ENCODE measurements at places on chromosomes 3 and 15.
A peak's percentile ranks its signal among the peaks of the same experiment; 100 is the strongest.

DNA sequence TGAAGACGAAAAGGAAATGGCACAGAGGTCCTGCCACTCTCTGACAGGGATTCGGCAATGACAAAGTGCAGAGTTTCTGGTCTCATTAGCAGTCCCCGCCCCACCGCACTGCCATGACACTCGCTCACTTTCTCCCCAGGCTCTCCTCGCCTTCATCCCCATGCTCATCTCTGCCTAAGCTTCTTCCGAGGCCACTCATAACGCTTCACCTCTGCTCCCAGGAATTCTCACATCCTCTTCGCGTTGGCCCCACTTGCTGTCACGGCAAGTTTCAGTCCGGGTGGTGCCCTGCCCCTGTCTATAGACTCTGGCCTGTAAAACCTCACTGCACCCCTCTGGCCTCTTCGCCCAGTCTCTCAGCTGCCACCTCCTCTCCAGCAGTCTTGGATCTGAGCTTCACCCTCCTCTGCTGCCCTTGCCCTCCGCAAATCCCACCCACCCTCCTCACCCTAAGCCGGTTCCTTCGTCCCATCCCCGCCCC lies 654 bp downstream of the RUBCN start:
- no peak for DNase-seq

GRCh38 chr3:196596355-196596754 lies 27.9 kb downstream of the FBXO45 start:
- DNase-seq: no peak

DNA sequence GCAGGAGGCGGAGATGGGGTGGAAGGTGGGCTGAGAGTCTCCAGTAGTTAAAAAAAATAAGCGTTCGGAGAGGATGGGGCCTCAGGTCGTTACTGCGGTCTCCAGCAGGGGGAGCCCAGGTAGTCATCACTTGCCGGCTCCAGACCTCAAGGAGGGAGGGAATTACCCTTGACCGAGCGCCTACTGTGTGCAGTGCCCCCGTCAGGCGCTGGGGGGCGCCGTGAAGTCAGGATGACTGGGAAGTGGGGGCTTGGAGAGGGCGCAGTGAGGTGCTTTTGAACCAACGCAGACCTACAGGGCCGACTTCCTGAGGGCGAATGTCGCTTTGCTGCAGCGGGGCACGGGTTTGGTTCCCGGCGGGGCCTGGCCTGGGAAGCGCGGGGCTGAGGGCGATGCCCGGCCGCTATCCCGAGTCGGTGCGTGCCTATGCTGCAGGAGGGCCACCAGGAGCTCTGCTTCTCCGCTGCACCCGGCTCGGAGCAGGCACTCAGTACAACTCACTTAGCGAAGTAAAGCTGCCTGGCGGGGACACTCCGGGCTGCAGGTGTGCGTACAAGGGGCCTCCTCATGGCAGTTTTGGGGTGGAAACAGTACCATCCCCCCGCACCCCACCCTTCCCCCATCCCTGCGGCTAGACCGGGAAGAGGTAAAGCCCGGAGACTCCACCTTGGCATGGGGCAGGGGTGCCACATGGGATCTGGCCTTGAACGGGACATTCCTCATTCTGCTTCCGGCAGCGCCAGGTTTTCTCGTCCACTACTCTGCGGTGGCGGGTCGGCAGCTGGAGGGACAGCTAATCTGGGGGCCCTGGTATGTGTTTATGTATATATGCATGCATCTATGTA lies 79.8 kb downstream of the RHCG start:
- peak; percentile 39 for DNase-seq

- no peak for DNase-seq
Measured at GRCh38 chr3:29649815-29650547, 369.1 kb downstream of the RBMS3 start.

GRCh38 chr3:188286087-188286513 lies 132.1 kb downstream of the LPP start:
- no peak for DNase-seq

DNA sequence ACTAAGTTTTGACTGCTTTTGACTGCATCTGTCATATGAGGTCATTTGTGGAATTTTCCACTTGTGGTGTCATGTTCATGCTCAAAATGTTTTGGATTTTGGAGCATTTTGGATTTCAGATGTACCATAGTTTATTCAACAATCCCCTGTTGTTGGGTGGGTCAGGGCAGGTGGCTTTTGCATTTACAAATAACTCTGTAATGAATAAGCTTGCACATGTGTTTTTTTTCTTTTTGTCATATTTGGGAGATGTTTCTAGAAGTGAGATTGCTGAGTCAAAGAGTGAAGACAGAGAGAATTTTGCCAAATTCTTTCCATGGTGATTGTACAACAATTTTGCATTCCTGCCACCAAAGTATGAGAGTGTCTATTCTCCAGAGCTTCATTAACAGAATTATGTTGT lies 62.4 kb upstream of the ADPGK start:
- no peak for DNase-seq

- DNase-seq: peak; percentile 94
Measured at GRCh38 chr3:25789596-25790556, at the start of gene OXSM. OXSM (plus strand) TSS chr3:25790090; CDS start chr3:25791021, 931 bp downstream.

GRCh38 chr15:32866454-32867312 lies 148.9 kb downstream of the GREM1 start:
- no peak for DNase-seq

GRCh38 chr3:123498761-123499160 lies 49.9 kb upstream of the ADCY5 start:
- no peak for DNase-seq

- no peak for DNase-seq
Measured at GRCh38 chr3:37170513-37170912, 3.9 kb downstream of the LRRFIP2 start.

- no peak for DNase-seq
Measured at GRCh38 chr3:170572665-170573253, 13.1 kb downstream of the SLC7A14 start.

DNA sequence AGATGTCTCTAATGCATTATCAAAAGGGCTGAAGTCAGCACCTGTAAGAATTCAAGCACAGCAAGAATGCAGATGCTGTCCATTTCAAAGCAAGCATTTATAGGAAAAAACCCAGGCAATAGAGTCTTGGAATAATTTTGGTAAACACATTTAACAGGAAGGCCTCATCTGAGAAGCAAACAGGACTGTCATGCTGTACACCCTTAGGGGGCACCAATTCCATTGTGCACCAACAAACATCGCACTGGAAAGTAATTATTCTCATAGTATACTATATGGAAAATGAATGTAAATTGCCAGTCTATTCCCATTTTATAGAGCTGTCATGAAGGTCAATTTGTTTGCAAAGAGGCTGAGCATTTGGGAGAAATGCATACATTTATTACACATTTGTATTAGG lies 247.3 kb upstream of the SUCLG2 start:
- no peak for DNase-seq

DNA sequence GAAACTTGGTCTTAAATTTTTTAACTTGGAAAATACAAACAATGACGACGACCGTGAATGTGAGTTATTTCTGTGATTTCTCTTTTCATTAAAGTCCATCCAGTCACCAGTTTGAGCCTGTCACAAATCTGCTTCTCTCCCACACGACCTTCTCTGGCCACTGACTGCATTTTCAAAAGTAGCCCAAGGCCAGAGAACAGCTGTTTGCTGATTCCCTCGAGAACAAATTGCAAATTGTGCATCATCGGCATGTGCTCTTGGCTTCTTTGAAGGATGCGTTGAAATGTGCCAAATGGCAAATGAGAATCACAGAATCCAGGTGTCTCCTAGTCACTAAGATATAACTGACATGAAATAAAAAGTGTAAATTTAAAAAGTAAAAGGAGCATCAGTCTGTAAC lies 106.4 kb downstream of the AQP9 start:
- no peak for DNase-seq

- no peak for DNase-seq
Measured at GRCh38 chr15:44264148-44264547, 24.4 kb upstream of the GOLM2 start.

GRCh38 chr3:18211116-18211515 lies 214.0 kb downstream of the SATB1 start:
- DNase-seq: no peak

GRCh38 chr3:131582438-131582837 lies 79.7 kb upstream of the MRPL3 start:
- DNase-seq: no peak

DNA sequence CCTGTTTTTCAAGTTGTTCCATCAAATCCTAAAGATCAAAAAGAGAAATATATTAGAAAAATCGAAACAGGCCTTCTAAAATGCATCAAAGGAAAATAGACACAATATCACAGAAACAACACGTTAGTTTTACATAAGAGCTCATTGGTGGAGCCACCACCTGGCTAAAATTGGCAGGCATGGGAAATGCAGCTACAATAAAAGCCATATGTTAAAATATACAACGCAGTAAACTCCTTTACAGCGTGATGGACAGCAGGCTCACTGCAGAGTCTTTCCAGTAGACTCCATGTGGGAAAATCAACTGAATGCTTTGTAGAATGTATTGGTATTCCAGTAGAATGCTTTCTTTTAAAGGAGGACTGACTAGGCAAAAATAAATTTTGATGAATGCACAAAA lies 40.9 kb upstream of the MYO5C start:
- no peak for DNase-seq

DNA sequence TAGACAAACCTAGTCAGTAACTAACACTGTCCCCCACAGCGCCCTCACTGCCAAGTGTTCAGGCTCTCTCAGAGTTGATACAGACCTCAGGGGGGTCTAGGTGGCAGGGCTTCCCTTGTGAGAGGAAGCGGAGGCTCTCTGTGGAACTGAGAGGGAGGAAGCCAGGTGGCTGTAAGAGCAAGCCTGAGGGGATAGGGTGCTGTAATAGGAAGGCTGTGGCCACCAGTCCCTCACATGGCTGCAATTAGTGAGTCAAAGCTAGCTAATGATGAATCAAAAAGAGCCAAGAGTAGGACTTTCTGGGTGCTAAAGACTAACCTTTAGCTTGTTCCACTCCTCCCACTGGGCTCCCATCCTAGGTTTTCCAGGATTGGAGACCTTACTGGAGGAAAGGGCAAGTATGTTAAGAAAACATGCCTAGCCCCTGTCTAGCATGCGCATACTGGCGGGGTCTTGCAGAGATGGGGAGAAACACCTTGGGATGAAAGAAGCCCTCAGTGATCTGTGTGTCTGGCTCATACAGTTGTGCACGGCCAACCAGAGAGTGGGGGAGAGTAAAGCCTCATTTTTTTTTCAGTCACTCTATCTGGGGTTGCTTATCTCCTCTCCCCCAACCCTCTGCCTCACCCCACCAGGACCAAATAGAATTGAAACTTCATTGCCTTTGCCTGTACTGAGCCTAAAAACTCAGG lies 13.3 kb upstream of the SOX2 start:
- DNase-seq: no peak

DNA sequence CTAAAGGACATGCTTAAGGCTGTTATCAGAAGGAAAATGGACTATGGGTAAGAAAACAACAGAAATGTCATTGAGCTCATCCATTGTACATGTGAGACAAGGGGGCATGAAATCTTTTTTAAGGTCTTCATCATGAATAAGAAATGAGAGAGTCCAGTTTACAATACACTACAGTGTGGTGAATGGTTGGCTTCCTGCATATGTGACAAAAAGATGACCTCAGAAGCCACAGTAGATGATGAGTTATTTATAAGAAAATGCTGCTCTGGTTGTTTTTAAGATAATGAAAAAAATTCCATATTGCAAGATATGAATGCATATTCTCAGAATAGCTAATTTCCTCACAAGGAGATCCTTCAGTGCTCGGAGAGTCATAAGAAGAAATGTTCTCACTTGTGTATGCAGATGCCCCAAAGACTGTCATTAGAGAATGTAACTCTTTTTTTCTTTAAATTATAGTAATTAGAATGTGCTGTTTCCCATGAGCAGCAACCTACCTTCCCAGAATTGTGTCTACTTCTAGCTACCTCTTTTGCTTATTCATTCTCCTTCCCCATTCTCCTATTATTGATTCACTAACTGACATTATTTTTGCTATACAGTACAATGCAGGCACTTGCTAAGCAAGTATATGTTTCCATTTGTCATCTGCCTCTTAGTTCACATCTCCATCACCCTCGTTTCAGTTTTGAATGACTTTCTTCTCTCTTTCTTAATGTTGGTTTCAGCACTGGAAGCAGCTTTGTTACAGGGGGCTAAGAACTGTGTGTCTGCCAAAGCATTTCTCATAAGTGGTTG lies 152.0 kb upstream of the PEX5L start:
- no peak for DNase-seq

DNA sequence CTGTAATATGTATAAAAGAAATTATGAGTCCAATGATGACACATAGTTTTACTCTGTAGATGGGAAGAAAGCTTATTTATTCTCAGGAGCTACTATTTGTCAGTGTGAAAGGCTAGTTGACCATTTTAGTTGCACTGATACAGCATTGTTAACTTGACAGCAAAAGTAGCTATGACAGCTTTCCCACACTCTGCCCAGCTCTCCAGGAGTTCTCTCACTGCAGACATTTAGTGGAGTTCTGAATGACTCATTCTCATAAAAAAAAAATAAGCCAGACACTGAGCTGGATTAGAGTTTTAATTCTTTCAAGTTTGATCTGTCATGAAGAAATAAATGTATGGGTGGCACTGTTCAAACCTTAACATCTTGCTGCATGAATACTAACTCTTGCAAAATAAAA lies 77.2 kb upstream of the CFAP20DC start:
- no peak for DNase-seq

DNA sequence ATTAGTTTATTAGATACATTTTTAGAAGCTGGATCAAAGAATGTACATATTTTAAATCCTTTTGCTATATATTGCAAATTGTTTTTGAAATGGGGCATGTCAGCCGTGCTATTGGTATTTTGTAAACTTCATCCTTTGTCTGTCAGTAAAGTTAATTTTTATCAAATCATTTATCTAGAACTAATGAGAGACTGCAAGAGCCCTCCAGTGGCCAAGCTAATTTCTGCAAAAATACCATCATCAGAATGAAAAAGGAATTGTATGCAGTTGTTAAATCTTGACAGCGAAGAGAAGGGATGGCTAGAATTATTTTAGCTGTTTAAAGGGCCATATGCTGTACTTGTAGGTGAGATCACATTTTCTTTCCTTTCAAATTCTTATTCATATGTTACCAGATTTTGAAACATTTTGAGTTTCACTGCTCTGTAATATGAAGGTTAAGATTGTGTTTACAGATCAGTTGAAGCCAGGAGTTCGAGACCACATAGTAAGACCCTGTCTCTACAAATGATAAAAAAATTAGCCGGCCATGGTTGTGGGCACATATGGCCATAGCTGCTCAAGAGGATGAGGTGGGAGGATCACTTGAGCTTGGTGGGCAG lies 8.1 kb upstream of the CLDN11 start:
- no peak for DNase-seq

- no peak for DNase-seq
Measured at GRCh38 chr3:81218023-81218422, 543.4 kb downstream of the GBE1 start.

DNA sequence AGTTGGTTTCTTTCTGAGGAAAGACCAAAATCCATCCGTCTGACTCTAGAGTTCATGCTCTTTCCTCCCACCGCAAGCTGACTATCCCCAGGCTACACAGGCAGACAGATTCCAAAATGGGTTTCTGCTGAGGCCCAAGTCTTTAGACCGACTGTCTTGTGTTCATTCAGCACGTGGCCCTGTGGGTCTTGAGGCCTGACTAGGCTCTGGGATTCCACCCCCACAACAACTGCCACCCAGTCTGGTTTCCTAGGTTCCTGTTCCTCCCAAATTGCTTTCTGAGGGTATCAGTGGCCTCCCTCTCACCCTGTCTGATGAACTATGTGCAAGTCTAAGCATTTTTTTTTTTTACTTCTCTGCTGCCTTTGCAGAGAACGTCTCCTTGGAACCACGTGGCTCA lies 67.7 kb downstream of the CYP19A1 start:
- no peak for DNase-seq

Measured in stimulated activated CD4-positive, alpha-beta T cell treated with anti-CD3 and anti-CD28 coated beads, Interleukin-2, amount 100 ng/mL, for 4 hours (primary cell).